ENCODE measurements at places on chromosomes 3 and 15.

GRCh38 chr3:197394464-197395321, 96.3 kb upstream of the DLG1 start:
- no peak for DNase-seq

- no peak for DNase-seq
Measured at GRCh38 chr3:1135194-1135593, 42.4 kb downstream of the CNTN6 start.

GRCh38 chr3:192216067-192216466, 511.3 kb downstream of the FGF12 start:
- no peak for DNase-seq

DNA sequence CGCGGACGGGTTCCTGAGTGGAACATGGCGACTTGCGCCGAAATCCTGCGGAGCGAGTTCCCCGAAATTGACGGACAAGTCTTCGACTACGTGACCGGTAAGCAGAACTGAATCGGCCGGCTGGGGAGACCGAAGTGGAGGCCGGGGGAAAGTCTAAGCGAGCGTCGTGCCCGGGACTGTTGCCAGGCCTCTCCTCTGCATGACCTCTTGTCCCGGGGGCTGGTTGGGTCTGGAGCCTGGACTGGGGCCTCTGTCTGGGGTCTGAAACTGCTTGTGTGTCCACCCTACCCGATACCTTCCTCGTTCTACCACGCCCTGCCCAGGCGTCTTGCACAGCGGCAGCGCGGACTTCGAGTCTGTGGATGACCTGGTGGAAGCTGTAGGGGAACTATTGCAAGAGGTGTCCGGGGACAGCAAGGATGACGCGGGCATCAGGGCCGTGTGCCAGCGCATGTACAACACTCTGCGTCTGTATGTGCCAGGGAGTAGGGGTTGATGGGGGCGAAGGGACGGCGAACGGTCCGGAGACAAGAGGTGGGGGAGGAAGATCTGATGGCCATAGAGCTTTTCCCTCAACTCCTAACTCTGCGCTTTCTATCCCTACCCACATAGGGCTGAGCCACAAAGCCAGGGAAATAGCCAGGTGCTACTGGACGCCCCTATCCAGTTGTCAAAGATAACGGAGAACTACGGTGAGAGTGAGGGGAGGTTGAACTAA, at the start of gene ABCF3:
TSS of gene ABCF3 (plus strand) at position 16 of the 718 bp plus-strand sequence. CDS start at position 25, 9 bp downstream.
- no peak for DNase-seq

DNA sequence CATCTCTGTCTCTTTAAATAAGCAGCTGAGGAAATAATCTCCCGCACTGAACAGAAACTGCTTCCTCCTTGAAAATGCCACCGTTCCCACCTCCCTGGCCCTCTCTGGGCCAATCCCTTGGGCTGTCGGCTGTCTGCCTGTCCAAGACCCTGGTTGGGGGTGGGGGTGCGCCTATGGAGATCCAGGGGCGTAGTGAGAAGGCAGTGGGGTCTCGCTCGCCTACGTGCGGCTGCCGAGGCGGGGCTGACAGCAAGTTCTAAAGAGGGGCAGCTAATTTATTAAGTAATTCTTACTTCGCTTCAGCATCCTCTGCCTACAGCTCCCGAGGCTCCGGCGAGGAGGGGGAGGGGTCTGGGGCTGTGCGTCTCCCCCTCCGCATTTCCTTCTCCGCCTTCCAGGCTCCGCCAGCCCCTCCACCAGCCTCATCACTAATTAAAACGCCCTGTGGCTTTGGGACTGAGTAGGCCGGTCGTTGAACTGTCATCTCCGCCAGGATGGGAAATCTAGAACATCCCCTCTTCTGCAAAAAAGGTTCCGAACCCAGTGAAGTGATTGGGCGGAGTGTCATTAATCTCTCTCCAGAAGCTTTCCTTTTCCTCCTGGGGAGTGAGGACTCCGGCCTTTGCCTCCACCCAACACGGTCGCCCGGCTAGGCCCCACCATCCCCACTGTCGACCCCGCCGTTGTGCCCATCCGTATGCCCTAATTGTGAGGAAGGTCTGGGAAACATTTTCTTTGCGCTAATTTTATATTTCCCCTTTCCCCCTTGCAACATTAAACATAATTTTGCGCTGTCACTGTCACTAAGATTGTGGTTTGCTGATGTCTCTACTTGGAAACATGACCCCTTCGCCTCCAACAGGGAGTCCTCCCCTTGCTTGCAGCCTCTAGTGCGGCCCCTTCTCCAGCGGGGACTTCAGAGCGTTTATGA, 16.9 kb downstream of the NR2F2 start:
- DNase-seq = no peak

- DNase-seq = no peak
Measured at GRCh38 chr3:117036259-117036799, 326.8 kb downstream of the TUSC7 start.

DNA sequence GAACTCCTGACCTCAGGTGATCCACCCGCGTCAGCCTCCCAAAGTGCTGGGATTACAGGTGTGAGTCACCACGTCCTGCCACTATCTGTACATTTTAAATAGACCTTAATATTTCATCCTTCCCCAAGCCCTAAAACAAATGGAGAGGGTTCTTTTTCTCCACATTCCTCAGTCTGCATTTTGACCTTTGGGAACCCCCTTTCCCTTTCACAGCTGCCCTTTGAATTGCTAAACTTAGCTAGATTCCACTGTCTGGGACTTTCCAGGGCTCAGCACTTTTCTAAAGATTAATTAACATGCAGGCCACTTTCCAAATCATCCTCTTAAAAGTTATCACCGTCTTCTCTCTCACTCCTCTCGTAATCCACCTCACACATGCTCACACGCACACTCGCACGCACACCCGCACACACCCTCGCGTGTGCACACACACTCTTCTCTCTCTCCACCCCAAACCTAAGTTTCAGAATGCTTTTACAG, 124.2 kb downstream of the TMCO5A start:
- DNase-seq = no peak

- DNase-seq = no peak
Measured at GRCh38 chr3:17626395-17626794, 116.0 kb downstream of the TBC1D5 start.

DNA sequence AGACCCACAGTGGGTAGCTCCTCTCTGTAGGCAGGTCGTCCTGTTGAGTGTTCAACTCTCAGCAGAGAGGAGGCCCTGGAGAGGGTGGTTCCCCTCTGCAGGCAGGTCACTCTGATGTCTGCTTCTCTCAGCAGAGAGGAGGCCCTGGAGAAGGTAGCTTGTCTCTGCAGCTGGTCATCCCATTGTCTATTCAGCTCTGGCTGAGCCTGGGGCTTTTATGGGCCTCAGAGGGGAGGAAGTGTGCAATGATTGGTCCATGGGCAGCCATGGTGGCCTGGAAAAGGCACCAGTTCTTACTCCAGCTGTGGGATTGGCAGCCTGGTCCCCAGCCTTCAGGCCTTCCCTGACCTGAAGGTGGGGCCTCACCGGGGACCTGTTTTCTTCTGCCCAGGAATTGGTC, 52.9 kb downstream of the PPCDC start:
- no peak for DNase-seq

DNA sequence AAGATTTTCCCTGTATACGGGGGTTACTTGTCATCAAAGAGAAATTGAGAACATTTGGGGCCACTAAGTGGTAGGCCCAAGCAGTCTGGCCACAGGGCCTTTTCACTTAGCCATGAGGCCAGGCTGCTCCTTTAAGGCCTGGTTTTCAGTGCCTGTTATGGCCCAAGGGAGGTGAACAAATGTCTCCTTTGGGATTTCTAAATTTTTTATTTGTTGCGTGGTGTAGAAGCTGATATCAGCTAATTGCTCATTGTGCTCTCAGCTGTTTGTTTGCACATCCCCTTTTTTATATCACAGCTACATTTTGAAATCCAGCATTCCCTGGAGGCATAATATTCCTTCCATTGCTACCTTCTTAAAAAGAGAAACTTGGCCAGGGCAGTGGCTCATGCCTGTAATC, 48.5 kb downstream of the RLBP1 start:
- no peak for DNase-seq

DNA sequence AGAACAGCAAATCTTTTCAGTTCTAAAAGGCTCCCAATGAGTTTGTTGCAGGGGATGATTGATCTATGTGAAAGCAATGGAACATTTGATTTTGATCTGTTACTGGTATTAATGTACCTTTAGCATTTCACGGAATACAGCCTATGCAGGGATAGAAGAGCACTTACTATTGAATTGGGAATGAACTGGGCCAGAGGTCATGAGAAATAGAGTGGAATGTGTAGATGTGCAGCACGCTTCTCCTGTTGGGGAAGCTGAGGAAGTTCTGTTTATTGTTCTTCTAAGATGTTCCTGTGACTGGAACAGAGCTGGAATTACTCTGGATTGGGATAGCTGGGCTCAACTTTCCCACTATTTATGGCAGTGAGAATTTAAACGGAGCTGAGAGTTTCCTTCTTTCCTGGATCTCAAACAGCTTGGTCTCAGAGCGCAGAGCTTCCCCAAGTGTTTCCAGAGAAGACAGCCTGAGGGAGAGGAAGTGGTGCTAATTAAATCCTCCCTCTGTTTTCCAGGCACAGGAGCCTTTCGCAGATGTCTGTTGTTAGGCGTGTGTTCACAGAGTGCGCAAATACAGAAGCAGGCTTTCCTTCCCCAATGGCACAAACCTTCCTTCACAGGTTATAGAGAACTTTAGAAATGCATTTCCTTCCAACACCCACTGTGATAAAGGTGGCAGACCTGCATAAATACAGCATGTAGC, 32.5 kb downstream of the TPRG1 start:
- no peak for DNase-seq

DNA sequence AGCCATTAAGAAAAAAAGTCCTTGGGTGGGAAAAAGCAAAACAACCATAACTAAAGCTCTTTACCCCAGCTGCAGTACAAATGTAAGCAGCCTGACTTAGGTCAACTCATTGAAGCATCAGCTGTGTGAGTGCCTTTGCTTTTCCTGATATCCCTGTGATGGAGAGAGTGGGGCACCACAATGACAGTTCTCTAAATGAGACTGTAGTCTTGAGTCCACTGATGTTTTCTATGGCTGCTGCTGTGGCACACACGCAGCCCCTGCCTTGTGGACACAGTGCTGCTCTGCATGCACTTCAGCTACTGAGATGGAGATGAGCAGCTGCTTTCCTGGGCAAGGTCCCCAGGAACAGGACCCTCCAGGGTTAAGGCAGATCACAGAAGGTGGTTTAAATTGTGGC, 173.2 kb downstream of the KCNAB1 start:
- DNase-seq = no peak
